Memory B cell (primary cell): ENCODE measurements at places on chromosomes 11 and 22.

- no peak overlapping the region for H3K27ac ChIP-seq
- H3K27me3 ChIP-seq = no peaks in the 10 kb centered on the region
- no peak overlapping the region for H3K4me3 ChIP-seq
- no peaks in the 10 kb centered on the region for H3K4me1 ChIP-seq
- peaks cover 11% of the 10 kb centered on the region for H3K36me3 ChIP-seq
Observed at GRCh38 chr11:47010179-47010578, 73.6 kb downstream of the CSTPP1 start.

- H3K4me3 ChIP-seq = no peak overlapping the region
- peaks cover 17% of the 10 kb centered on the region for H3K4me1 ChIP-seq
- no peaks in the 10 kb centered on the region for H3K27me3 ChIP-seq
- peaks cover 4% of the 10 kb centered on the region for H3K36me3 ChIP-seq
- no peak for DNase-seq
Observed at GRCh38 chr11:16738947-16739815, 734 bp downstream of the C11orf58 start.

DNA sequence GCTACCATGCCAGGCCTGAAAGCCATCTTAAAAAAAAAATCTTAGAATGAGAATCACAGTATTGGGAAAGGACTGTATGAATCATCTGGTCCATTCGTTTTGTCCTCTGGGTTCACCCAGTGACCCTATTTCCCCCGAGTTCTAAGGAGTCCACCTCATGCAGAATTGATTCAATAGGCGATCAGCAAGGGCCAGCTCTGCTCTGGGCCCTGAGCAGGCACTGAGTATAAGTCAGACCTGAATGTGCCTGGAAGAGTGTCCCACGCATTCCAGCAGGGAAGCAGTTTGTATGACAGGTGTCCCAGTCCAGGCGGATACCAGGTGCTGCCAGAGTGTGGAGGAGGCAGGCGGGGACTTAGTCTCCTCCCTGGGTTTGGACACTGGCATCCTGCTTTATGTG is 883 bp upstream of the HMOX1 start:
- H3K27me3 ChIP-seq = no peaks in the 10 kb centered on the region
- H3K4me3 ChIP-seq = peak overlapping the region; percentile 82
- peaks cover 2% of the 10 kb centered on the region for H3K36me3 ChIP-seq
- H3K27ac ChIP-seq = peak overlapping the region; percentile 80
- H3K4me1 ChIP-seq = peaks cover 39% of the 10 kb centered on the region

DNA sequence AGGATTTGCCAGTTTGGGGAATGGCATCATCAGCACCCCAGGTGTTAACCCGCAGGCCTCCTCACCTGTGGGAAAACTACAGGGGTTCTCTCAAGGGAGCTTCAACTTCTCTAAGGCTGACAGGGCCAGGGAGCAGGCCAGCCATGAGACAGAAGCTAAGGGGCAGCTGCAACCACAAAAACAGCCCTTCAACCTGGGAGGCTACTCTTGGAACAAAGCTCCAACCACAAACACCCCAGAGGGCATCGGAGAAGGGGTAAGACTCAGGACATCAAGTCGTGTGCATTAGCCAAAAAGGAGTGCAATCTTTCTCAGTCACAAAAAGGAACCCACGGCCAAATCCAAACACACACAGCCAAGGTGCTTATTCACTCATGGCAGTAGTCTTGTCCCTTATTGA is 103.0 kb downstream of the PLEKHA7 start:
- peaks cover 16% of the 10 kb centered on the region for H3K4me1 ChIP-seq
- H3K27me3 ChIP-seq = no peaks in the 10 kb centered on the region
- H3K4me3 ChIP-seq = no peak overlapping the region
- H3K36me3 ChIP-seq = no peaks in the 10 kb centered on the region

GRCh38 chr11:100876815-100877520 is 189.9 kb downstream of the ARHGAP42 start:
- H3K27ac ChIP-seq = no peak overlapping the region
- no peak overlapping the region for H3K4me3 ChIP-seq
- no peak for DNase-seq

DNA sequence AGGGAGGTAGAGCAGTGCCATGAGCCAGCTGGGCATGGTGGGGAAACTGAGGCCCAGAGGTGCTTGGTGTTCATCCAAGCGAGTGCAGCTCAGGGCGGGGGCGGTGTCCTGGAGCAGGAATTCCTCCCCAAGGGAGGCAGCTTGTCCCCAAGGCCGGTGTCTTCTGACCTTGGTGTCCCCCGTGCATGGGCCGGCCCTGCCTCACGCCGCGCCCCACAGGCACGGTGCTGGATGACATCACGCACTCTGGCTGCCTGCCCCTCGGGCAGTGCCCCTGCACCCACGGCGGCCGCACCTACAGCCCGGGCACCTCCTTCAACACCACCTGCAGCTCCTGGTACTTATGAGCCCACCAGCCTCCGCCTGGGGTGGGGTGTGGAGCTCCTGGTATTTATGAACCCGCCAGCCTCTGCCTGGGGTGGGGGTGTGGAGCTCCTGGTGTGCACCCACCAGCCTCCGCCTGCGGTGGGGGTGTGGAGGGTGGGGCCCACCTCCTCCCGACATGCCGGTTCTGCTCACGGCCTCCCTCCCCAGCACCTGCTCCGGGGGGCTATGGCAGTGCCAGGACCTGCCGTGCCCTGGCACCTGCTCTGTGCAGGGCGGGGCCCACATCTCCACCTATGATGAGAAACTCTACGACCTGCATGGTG is 6.7 kb downstream of the MUC5B start:
- DNase-seq = no peak
- no peaks in the 10 kb centered on the region for H3K36me3 ChIP-seq
- H3K27me3 ChIP-seq = peaks cover 3% of the 10 kb centered on the region
- H3K27ac ChIP-seq = no peak overlapping the region

- H3K36me3 ChIP-seq = peaks cover 2% of the 10 kb centered on the region
- no peak for DNase-seq
- no peak overlapping the region for H3K27ac ChIP-seq
- no peak overlapping the region for H3K4me3 ChIP-seq
Observed at GRCh38 chr22:40703736-40704135, 24.5 kb downstream of the MCHR1 start.

- peaks cover 56% of the 10 kb centered on the region for H3K4me1 ChIP-seq
- H3K36me3 ChIP-seq = peaks cover 9% of the 10 kb centered on the region
- no peaks in the 10 kb centered on the region for H3K27me3 ChIP-seq
Observed at GRCh38 chr11:116928102-116928777, 90.8 kb upstream of the APOA1 start.

- no peak overlapping the region for H3K4me3 ChIP-seq
- no peak for DNase-seq
- no peaks in the 10 kb centered on the region for H3K27me3 ChIP-seq
- H3K4me1 ChIP-seq = peaks cover 4% of the 10 kb centered on the region
Observed at GRCh38 chr11:95078526-95078925, 11.1 kb upstream of the ENDOD1 start.

- DNase-seq = no peak
- H3K27ac ChIP-seq = no peak overlapping the region
- H3K4me3 ChIP-seq = no peak overlapping the region
- no peaks in the 10 kb centered on the region for H3K27me3 ChIP-seq
- H3K4me1 ChIP-seq = peaks cover 15% of the 10 kb centered on the region
Observed at GRCh38 chr22:43477966-43478365, 66.2 kb downstream of the MPPED1 start.

DNA sequence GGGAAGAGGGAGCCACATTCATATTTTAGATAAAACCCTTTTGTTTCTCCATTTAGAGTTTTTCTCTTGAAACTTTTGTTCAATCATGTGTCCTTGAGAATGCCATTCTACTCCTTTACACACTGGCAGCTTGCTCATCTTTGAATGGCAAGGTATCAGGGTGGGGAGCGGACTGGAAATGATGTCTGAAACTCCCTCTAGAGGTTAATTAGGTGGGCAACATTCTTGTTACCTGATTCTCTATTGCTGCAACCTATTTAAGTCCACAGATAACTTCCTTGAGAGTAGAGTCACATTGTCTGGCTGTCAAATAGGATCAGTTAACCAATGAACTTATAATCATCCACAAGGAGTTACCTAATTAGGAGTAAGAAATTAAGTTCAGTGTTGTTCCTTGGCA is 533.6 kb upstream of the API5 start:
- H3K27me3 ChIP-seq = no peaks in the 10 kb centered on the region
- no peak for DNase-seq
- H3K36me3 ChIP-seq = no peaks in the 10 kb centered on the region
- no peak overlapping the region for H3K4me3 ChIP-seq
- H3K4me1 ChIP-seq = no peaks in the 10 kb centered on the region

GRCh38 chr11:64444838-64445441 is 86.0 kb downstream of the RPS6KA4 start:
- H3K4me3 ChIP-seq = no peak overlapping the region
- no peak overlapping the region for H3K27ac ChIP-seq
- H3K36me3 ChIP-seq = no peaks in the 10 kb centered on the region
- DNase-seq = no peak
- H3K27me3 ChIP-seq = peaks cover 3% of the 10 kb centered on the region
- peaks cover 38% of the 10 kb centered on the region for H3K4me1 ChIP-seq

DNA sequence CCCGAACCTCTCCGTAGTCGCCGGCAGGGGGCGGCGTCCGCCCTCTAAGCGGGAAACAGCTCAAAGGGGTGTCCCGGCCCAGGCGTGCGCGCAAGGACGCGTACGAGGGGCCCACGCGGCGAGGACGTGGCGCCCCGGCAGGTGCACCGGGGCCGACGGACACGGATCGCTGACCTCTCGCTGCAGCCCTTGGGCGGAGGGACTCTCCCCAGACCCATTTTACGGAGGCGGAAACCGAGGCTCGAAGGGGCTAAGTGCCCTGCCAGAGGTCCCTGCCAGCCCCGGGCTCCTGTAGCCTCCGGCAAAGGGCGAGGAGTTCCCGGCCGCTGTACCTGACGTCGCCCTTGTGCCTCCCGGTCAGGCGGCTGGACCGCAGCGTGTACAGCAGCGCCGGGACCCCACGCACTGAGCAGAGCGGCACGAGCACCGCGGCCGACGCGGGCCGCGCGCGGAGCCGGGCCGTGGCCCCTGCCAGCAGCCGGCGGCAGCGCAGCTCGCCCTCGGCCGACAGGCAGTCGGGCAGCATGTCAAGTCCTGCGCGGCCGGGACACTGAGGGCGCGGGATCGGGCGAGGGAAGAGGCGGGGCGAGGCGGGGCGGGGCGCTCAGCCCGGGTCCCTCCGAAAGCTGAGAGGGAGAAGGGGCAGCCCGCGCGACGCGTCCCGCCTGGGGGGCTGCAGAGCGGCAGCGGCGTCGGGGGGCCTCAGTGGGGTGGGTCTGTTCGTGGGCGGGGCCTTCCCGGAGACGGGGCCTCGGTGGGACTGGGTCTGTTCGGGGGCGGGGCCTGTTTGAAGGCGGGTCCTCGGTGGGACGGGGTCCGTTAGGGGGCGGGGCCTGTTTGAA is at the start of gene NUDT8:
Gene NUDT8 (minus strand): TSS at position 552 of the 842 bp plus-strand sequence. CDS start 26 bp downstream, at position 526.
- peak; percentile 87 for DNase-seq
- H3K27ac ChIP-seq = peak within 1 kb of the TSS; percentile 62
- H3K4me1 ChIP-seq = peaks cover 14% of the 10 kb centered on the region
- peak within 1 kb of the TSS; percentile 81 for H3K4me3 ChIP-seq

- no peaks in the 10 kb centered on the region for H3K36me3 ChIP-seq
- H3K4me3 ChIP-seq = no peak overlapping the region
- H3K27ac ChIP-seq = no peak overlapping the region
- H3K4me1 ChIP-seq = no peaks in the 10 kb centered on the region
- no peak for DNase-seq
Observed at GRCh38 chr11:131495423-131495822, 125.0 kb downstream of the NTM start.

GRCh38 chr11:8566613-8567210 is 27.3 kb downstream of the STK33 start:
- H3K27me3 ChIP-seq = peaks cover 1% of the 10 kb centered on the region
- H3K27ac ChIP-seq = peak overlapping the region; percentile 52
- DNase-seq = peak; percentile 48
- H3K4me3 ChIP-seq = no peak overlapping the region
- H3K4me1 ChIP-seq = peaks cover 2% of the 10 kb centered on the region
- peaks cover 3% of the 10 kb centered on the region for H3K36me3 ChIP-seq

DNA sequence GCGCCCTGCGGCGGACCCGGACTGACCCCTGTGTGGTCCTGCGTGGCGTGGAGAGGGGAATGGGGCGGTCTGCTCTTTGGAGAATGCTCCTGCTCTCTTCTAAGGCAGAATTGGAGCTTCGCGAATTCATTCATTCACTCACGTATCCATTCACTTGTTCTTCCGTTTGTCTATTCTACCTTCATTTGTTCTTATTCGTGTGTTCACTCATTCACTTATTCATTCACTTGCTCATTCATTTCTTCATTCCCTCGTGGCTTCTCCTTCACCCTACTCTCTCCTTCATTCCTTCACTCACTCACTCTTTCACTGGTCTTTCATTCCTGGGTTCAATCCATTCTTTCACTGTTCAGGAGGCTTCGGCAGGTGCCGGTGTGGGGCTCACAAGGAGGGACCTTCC is 69.6 kb downstream of the WNT7B start:
- no peak overlapping the region for H3K4me3 ChIP-seq
- DNase-seq = no peak
- H3K27ac ChIP-seq = no peak overlapping the region
- peaks cover 13% of the 10 kb centered on the region for H3K27me3 ChIP-seq

- H3K36me3 ChIP-seq = no peaks in the 10 kb centered on the region
- H3K4me1 ChIP-seq = no peaks in the 10 kb centered on the region
- H3K27ac ChIP-seq = no peak overlapping the region
- no peaks in the 10 kb centered on the region for H3K27me3 ChIP-seq
Observed at GRCh38 chr11:92122561-92122960, 102.1 kb upstream of the FAT3 start.

DNA sequence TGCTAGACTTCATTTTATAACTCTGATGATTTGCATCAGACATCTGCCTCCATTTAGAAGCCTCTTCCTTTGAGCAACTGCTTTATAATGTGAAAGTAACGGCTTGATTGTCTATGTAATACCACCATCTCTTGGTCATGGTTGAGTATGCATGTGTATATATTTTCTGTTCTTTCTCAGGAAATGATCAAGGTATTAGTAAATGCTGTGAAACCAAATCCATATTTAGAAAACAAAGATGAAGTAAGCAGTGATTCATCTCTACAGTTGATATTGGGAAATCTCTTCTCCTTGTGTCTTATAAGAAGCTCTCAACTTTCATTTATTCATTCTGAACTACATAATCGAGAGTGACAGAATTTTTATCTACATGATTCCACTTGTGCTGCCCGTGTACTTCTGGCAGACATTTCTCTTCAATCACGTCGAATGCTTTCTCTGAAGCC is 104.6 kb upstream of the ANO3 start:
- DNase-seq = no peak
- no peak overlapping the region for H3K27ac ChIP-seq
- H3K36me3 ChIP-seq = no peaks in the 10 kb centered on the region
- H3K27me3 ChIP-seq = no peaks in the 10 kb centered on the region
- H3K4me3 ChIP-seq = no peak overlapping the region

GRCh38 chr22:36409911-36410756 is 22.4 kb upstream of the MYH9 start:
- H3K4me1 ChIP-seq = peaks cover 42% of the 10 kb centered on the region
- peak overlapping the region; percentile 76 for H3K27ac ChIP-seq
- H3K4me3 ChIP-seq = peak overlapping the region; percentile 80
- DNase-seq = peak; percentile 49
- no peaks in the 10 kb centered on the region for H3K36me3 ChIP-seq

DNA sequence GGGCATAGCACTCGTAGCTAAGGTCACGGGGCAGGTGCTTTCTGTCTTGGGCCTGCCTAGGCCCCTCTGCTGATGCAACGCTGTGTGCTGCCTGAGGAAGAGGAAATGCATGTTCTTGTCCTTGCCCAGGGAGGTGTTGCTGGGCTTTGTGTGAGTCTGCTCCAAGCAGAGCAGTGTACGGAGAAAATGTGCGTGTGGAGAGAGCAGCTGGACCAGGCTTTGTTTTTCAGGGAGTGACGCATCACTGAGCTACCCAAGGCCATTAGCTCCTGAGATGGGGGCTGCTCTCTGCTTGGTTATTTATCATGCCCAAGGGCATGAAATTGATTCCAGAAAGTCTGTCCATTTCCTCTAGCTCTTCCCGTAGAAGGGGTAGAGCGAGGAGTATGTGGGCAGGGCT is 82.9 kb upstream of the THY1 start:
- DNase-seq = no peak
- peaks cover 8% of the 10 kb centered on the region for H3K4me1 ChIP-seq
- no peak overlapping the region for H3K4me3 ChIP-seq
